ENCODE measurements at places on chromosomes 3 and 15. TPM values are rescaled to one million over a fixed set of nuclear protein-coding genes. Genes with fewer than 3 reads are reported as not detected.

The DCBLD2 gene
- total RNA-seq = 23.5 TPM

The GOLGA8H gene
- 0.69 TPM for total RNA-seq

The SEMA7A gene
- total RNA-seq = 0.60 TPM

The SH2D7 gene
- not detected for total RNA-seq

The LIPH gene
- under 0.01 TPM for total RNA-seq

The SLC38A3 gene
- 0.17 TPM for total RNA-seq

The LMAN1L gene
- total RNA-seq = not detected

The BTLA gene
- total RNA-seq = not detected
